ENCODE measurements at places on chromosomes 4 and X.
A peak's percentile ranks its signal among the peaks of the same experiment; 100 is the strongest.

DNA sequence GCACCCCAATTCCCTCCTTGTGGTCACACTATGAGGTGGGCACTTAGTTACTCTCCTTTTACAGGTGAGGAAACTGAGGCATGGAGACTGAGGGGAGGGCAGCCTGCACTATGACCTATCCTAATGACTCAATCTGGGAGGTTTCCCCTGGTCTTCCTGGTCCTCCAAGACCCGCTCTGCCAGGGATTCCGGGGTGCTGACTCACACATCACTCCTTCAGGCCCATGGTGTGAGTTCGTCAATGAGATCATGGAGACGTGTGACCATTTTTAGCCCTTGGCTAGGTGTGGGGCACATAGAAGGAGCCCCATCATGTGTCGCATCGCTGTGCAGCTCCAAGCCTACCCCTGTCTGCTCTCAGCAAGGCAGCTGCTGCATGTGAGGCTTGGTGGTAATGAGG is 32.4 kb upstream of the BCOR start:
- DNase-seq = no peak

DNA sequence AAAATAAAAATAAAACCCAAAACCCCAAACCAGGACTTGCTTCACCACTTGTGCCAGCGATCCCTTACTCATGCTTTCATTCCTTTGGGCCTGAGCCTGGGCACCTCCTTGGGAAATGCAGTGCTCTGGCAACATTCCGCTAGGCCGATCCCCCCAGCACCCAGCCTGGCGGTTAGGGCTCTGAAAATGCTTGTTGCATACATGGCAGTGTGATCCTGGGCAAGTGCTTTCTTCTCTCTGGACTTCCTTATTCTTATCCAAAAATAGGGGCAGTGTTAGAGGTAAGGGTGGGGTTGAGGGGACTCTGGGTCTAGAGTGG is 4.6 kb downstream of the ZNF185 start:
- no peak for DNase-seq

DNA sequence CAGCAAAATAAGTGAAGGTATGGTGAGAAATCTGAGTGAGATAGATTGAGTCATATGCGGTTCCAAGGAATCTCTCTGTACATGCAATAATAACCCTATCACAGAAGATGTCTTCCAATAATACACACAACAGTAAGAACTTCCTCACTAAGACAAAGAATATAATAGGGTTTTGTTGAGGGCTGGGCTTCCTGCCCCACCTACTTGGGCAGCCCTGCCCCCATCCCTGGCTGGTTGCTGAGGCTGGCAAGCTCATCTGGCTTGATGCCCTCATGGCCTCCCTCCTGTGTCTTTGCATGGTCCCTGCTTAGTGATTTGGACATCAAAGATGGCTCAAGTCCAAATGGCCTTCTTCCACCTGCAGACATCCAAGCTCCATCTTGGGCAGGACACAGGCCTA is 2.7 kb downstream of the GEMIN8 start:
- no peak for DNase-seq

DNA sequence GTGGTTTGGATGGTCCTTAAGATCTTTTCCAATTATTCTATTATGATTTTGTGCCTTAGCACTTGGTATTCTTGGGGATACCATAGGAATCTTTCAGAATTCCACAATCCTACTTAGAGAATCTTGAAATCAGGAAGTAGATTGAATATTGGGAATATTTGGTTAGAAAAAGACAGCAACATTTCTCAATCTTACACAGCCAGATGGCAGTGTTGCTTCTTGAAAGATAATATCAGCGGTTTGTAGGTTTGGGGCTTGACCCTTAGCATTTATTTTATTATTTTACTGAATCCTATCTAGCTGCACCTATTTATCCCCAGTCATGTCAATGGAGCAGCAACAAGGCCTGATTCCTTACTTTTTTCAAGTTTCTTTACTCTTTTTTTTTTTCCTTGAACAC is 28.6 kb downstream of the MAGEB1 start:
- peak; percentile 4 for DNase-seq

DNA sequence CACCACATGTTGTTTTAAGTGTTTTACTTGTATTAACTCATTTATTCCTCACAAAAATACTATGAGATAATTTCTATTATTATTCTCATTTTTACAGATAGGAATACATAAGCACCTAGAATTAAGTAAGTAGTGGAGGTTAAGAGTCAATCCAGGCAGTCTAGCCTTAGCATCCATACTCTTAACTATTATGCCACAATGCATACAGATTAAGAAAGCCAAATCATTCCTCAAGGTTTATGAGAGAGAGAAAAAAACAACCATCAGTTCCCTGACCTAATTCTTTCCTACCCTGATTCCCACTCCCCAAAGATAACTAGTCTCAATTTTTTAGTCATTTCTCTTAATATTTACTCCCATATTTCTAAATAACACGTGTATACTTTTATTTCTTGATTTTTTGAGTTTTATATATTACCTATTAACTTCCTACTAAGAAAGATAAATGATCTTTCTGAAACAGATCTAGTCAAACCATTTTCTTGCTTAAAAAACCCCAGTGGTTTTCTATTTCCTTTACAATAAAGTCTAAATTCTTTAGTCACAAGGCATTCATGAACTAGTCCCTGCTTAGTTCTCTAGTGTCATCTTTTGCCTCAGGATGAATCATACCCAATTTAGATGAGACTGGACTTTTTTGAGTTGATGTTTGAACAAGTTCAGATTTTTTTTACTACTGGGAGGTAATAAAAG is 16.0 kb downstream of the UBA6 start:
- no peak for DNase-seq

GRCh38 chr4:168152837-168153500 is 60.6 kb downstream of the ANXA10 start:
- DNase-seq = no peak

DNA sequence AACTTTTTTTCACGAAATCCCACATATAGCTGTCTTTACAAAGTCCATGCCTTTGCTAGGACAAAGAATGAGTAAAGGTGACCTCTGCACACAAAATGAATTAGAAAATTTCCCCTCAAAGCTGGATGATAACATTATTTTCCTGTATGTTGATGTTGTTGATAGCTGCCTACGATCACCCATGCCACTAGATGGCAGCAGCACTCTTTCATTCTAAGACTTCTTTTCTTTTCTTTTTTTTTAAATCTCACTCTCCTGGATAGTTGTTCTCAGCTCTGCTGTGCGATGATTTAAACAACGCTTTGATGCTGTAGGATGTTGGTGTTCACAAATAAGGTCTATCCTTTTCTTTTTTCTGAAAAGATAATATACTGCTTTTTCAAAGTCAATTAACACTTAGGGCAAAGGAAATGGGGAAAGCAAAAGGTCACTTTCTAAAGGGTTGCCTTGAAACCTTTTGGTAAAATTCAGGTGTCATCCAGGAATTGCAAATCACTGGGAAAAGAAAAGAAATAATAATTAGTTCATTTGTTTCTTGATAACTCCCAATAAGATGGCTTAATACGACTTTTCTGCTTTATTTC is 266.8 kb downstream of the C4orf33 start:
- peak; percentile 95 for DNase-seq

DNA sequence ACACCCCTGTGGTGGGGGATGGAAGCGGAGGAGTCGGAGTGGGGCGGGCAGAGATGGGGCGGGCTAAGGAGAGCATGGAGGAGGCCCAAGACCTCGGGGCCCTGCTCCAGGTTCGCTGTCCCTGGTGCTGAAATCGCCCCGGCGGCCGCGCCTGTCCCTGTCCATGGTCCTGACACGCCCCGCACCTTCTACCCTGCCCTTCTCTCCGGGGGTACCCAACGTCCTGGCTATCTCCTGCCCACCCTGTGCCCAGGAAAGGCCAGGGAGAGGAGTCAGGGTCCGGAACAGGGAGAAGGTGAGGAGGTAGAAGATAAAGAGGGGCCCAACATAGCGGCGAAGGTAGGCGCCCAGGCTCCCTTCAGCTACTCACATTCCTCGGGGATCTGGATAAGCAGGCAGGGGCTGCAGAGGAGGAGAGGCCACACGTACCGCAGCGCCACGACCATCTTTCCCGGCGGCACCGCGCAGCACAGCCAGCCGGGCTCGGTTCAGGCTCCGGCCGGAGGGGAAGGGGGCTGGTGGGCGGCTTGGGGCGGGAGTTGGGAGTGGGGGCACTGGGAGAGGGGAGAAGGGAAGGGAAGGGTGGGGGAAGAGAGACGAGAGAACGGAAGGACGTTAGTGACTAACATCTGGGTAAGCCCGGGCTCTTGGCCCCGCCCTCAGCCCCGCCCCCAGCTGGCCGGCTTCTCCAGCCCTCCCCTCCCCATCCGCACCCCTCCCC is 10.4 kb downstream of the L1CAM start:
- DNase-seq = peak; percentile 76

DNA sequence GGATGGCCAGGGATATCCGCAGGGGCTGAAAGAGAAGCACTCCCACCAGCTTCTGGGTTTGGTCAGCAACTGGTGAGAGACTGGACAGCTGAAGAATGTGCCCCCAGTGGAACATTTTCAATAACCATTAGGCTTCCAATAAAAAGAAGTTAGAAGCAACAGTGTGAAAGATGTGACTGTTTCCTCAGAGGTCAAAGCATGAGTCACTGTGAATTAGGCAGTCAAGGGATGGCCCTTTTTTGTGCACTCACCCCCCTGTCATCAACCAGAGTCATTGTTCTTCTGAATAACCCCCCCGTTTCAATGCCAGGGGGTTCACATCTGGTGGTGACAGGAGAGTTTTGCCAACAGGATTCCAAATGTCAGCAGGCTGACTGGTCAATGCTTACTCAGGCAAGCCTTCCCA is 74.6 kb upstream of the SH3RF1 start:
- peak; percentile 46 for DNase-seq
